ENCODE measurements at places on chromosomes 11 and 22.

DNA sequence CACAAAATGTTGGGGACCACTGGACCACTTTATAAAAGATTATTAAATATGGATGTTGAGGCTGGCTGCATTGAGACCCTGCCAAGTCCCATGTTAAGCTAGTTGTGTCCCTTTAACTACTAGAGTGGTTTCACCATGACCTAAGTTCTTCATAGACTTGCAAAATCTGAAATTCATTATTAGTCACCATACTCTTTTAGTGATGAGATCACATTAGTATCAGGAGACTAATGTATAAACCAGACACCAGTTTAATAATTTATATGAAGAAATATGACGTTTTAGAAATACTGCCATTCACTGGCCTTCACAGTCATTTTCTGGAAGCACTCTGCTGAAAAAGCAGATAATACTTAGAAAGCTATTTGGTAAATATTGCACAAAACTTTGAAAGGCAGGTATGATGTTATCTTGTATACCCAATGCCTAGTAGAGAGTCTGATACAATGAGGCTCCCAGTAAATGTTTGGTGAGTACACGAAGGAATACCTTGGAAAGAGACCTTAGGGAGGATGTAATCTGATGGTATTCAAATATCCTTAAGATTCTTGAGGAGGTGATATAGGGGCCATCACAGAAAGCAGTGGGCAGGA lies 728.2 kb upstream of the ANO5 start:
- no peak for DNase-seq

DNA sequence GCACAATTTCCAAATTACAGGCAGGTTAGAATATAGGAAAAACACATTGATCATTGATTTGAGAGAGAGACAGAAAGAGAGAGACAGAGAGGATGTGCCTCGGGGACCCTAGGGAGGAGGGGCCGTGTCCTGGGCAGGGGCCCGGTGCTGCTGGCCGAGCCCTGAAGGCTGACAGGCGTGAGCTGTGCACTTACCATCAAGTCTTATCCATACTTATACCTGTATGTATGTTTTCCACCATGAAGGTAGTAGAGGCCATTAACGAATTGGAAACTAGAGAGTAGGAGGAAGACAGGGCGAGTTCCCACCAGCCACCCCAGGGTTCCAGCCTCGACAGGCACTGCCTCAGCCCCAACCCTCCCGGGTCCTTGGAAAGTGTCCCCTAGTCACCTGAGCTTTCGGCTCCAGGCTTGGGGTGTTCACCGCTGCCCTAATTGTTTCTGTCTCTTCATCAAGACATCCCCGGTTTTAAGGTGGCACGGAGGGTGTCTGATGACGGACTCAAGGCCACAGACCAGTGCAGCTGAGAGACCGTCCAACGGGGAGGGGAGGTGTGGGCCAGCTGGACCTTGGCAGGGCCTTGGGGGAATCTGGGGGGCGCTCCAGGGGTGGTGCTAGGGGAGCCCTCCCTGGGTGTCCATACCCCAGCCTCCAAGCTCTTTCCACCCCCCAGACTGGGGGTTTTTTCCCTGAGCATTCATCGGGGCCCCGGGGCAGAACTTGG lies 431.3 kb downstream of the TBC1D22A start:
- DNase-seq, result no peak

- DNase-seq, result no peak
Observed at GRCh38 chr22:49034836-49035817, 792.5 kb downstream of the BRD1 start.

- DNase-seq, result no peak
Observed at GRCh38 chr11:122261546-122261945, 145.5 kb upstream of the BLID start.

GRCh38 chr11:74182635-74183034 lies 11.5 kb downstream of the PPME1 start:
- DNase-seq, result no peak

GRCh38 chr22:46292173-46292572 lies 4.5 kb upstream of the GTSE1 start:
- no peak for DNase-seq

DNA sequence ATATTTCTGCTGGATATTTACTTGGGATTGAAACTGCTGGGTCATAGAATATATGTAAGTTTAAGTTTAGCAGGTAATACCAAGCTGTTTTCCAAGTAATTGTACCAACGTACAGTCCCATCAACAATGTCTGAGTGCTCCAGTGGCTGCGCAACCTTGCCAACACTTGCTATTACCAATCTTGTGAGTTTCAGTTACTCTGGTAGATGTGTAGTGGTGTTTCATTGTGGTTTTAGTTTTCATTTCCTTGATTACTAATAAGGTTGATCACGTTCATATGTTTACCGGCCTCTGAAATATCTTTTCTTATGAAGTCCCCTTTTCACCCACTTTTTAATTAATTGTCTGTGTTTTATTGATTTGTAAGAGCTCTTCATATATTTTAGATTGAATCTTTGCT lies 370.6 kb upstream of the CADM1 start:
- no peak for DNase-seq

GRCh38 chr11:63858628-63859550 lies 20.0 kb downstream of the MARK2 start:
- DNase-seq, result no peak

GRCh38 chr22:46657996-46658947 lies 38.1 kb downstream of the GRAMD4 start:
- DNase-seq, result no peak

- DNase-seq, result no peak
Observed at GRCh38 chr11:75150879-75151278, at the start of gene SLCO2B1. TSS of gene SLCO2B1 (plus strand) at chr11:75151107. CDS start at chr11:75151382, 275 bp downstream.

- no peak for DNase-seq
Observed at GRCh38 chr22:22079404-22080148, 97.0 kb upstream of the TOP3B start.

GRCh38 chr11:12853652-12854296 lies 155.3 kb upstream of the RASSF10 start:
- DNase-seq, result no peak

DNA sequence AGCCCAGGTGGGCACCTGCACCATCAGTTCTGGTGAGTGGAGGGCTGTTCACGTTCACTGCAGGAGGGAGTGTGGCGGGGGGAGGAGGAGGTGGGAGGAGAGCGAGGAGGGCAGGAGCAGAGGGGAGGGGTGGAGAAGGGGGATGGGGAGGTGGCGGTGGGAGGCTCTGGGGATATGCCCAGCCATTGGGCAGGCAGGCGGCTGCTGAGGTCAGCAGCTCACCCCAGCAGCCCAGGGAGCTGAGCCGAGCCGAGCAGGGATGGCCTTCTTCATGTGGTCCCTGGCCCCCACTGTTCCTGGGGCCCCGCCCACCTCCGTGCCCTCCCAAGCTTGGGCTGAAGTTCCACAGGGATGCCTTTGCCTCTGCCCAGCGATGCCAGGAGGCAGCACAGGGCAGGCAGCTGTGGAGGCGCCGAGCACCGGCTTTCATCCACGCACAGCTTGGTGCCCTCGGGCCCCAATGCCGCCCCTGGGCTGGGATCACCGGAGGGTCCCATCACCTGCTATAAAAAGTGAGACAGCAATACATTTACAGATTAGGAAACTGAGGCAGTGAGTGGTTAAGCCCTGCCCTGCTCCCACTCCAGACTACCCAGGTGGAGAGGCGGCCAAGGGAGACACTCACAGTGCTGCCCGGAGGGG lies 21.6 kb downstream of the RTN4R start:
- DNase-seq, result no peak

GRCh38 chr22:38193580-38193979 lies 8.2 kb upstream of the MAFF start:
- no peak for DNase-seq

DNA sequence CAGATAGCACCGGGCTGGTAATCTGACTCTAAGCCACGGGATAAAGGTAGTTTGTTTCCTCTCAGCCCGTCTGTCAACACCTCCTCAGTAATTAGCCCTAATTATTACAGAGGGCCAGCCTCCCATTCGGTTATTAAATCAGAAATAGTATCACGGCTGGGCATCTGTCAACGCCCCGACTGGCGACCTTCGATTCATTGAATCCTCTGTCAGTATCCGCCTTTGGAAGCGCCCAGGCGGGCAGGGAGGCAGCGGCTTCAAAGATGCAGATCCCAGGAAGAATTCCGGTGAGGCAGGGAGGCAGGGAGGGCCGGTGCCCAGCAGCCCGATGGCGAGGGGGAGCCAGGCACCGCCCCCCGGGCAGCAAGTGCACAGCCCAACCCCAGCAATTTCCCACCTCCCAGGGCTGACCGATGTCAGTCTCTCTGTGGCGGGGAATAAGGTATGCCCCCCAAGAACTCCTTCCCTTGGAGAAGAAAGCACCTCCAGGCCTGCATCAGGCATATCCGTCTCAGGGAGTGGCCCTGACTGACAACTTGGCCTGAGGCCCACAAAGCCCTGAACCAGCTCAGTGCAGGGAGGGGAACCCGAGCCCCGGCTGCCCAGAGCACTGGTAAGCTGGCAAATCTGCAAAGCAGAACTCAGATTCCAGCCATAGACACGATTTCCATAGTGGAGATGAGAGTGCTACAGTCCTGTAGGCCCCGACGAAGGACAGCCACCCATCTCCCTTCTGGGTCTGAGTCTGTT lies 11.4 kb downstream of the GNB1L start:
- DNase-seq, result no peak

- DNase-seq, result no peak
Observed at GRCh38 chr11:16609769-16610168, 128.7 kb upstream of the C11orf58 start.
